ENCODE measurements at places on chromosomes 5 and 9.

DNA sequence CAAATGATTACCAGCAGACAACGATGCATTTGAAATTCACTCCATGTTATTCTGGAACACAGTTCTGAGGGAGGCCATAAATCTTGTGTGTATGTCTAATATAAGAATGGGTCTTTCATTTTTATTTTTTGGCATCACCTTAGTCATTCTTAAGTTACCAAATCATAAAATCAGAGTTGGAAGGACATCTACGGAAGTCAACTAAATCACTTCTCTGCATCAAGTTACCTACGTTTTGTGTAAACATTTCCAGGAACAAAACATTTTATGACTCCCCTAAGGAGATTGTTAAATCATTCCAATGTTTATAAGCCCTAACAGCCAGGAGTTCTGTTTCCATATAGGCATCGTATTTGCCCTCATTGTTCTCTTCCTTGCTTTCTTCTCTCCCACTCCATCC is 378.2 kb downstream of the FAM170A start:
- no peak for DNase-seq

GRCh38 chr9:87516222-87516925 is 18.7 kb downstream of the DAPK1 start:
- no peak for DNase-seq

DNA sequence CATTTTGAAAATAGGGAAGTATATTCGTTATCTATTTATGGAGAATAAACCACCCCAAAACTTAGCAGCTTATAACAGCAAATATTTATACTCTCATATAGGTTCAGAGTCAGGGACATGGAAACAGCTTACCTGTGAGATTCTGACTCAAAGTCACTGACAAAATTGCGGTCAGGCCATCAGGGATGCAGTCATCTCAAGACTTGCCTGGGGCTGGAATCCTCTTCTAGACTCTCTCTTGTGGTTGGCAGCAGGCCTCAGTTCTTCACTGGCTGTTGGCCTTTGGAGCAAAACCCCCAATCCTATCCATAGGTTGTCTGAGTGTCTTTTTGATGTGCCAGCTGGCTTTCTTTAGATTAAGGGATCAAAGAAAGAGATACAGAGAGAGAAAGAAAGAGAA is 275.6 kb downstream of the SEC61B start:
- DNase-seq = no peak

- DNase-seq = no peak
Observed at GRCh38 chr5:148725675-148726074, 71.3 kb upstream of the HTR4 start.

- DNase-seq = no peak
Observed at GRCh38 chr9:2418619-2419018, 203.0 kb upstream of the VLDLR start.

DNA sequence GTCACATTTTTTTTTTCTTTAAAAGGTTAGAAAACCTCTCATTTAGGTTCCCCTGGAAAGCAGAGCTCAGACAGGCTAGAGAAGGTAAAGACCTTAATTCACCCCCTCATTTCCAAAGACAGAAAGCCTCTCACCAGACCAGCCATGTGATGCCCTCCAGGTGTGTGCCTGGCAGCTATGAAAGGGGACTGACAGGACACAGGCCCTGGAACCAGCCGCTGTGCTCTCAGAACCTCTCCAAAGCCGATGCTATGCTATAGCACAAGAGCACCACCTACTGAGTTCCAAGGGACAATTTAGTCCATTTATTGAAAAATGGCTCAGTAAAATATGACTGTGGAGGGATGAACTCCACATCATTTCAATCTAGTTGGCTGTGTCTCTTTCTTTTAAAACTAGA is 48.8 kb downstream of the FANCC start:
- no peak for DNase-seq

DNA sequence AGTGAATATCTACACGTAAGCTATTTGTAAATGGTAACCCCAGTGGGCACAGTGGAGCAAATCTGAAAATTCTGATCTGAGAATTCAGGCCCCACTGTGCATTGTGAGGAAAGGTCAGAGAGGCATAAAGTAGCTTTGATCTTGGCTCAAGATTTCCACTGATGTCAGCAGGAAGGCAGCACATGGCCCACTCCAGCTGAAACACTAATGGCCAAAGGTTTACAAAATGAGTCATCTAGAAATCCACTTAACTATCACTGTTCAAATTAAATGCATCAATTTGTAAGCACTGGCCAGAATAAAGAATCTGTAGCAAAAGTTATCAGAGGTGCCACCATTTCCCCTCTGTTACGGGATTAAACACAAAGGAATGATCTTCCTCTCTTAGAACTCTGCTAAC is 191.6 kb downstream of the C9orf152 start:
- DNase-seq = no peak

GRCh38 chr9:95598236-95598635 is 81.5 kb upstream of the PTCH1 start:
- no peak for DNase-seq

DNA sequence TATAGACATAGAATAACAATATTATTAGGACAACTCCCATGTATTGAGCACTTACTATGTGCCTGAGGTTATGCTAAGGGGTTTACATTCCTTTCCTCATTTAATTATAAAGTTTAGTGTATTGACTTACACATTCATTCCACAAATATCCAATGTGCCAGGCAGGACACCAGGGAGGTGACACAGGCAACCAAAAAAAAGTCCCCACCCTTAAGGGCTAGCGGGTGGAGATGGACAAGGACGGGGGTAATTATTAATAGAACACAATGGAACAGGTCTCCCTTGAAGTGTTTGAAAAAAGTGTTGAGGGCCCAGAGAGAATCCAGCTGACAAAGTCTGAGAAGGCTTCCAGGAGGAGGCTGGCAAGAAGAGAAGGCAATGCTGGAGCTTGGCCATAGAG is 5.7 kb downstream of the TBC1D2 start:
- DNase-seq = no peak

DNA sequence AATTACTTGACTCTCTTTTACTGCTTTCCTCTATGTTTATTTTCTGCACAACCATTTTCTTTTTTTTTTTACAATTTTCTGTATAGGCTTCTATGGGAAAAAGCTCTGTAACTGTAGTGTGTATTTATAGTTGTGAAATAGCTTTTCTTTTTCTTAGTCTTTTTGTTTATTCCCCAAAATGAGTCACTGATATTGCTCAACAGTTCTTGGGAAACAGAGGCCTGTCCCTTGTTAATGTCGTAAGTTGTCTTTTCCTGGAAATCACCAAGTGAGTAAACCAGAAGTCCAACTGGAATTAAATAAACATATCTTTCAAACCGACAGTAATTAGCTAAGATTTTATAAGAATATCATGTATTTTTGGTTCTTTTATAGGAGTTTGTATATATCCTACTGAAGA is 325.1 kb upstream of the PRR16 start:
- no peak for DNase-seq

DNA sequence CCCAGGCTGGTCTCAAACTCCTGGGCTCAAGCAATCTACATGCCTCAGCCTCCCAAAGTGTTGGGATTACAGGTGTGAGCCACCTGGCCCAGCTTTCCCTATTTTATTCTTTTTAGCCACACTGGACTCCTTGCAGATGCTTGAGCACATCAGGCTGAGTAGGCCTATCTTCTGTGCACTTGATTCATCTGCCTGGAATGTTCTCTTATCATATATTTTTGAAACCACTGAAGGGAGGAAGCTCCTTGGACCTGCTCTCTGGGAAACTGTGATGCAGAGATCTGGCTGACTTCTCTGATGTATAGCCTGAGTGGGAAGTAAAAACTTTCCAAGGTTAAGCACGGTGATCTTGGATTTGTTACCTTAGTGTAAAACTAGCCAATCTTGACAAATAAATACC is 6.5 kb upstream of the MAT2B start:
- DNase-seq = no peak

GRCh38 chr5:78791501-78792100 is 143.0 kb upstream of the LHFPL2 start:
- DNase-seq = no peak

DNA sequence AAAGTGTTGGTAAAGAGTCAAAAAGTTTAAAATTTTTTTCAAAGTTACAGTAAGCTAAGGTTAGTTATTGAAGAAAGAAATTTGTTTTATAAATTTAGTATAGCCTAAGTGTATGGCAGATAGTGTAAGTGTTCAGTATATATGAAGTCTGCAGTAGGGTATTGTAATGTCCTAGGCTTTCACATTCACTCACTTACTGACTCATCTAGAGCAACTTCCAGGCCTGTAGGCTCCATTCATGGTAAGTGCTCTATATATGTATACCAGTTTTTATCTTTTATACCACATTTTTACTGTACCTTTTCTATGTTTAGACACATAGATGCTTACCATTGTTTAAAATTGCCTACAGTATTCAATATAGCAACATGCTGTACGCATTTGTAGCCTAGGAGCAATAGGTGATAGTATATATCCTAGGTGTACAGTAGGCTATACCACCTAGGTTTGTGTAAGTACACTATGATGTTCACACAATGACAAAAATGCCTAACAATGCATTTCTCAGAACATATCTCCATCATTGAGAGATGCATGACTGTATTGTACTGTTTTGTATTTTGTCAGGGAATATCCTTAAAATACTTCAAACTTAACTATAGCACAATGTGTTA is 38.5 kb downstream of the CYSTM1 start:
- DNase-seq = no peak

GRCh38 chr9:105639936-105640335 is 22.3 kb upstream of the TAL2 start:
- DNase-seq = no peak

DNA sequence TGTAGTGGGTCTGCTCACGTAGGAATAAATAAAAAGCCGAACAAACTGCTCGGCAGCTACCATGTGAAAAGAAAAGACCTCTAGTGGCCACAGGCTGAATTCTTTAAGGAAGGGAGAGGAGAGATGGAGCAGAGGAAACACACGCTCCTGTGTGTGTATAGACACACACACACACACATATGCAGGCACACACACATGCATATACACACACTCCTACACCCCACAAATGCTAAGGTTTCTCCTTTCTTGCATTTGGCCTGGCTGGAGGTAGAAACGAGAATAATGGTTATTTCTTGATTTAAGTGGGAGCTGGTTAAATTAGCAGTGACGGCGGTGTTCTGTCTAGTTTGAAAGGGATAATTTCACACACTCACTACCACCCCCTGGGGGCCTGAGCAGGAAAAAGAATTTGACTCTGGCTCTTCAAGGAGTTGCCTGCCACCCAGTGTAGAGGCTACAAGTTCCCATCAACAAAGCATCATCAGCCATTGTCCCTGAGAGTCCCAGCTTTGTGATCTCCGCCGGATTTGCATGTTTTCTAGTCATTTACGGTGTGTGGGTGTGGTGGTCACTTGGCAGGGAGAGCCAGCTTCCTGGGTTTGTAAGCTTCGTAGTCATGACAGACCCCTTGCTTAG is at the start of gene INSYN2B:
INSYN2B (minus strand) TSS at position 78 of the 636 bp plus-strand sequence. CDS start 96,597 bp downstream, outside the sequence.
- DNase-seq = no peak

DNA sequence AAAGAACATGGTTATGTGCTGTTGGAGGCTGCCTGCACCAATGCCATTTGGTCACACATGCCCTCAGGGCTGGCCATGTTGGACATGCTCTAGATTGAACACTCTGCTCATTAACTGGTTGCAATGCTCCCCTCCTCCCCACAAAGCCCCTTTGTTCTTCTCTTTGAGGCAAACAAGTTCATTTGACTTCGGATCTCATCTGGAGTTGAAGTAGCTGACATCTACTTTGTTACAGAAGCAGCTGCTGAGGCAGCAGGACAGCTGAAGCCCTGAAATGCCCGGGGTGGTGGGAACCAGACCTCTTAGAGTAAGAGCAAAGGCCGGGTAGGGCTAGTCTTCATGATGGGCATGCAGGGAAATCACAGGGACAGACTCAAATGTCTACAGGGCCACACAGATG is 123.5 kb downstream of the APBA1 start:
- DNase-seq = no peak

- DNase-seq = peak; percentile 48
Observed at GRCh38 chr5:141992349-141992963, 20.4 kb downstream of the GNPDA1 start.

DNA sequence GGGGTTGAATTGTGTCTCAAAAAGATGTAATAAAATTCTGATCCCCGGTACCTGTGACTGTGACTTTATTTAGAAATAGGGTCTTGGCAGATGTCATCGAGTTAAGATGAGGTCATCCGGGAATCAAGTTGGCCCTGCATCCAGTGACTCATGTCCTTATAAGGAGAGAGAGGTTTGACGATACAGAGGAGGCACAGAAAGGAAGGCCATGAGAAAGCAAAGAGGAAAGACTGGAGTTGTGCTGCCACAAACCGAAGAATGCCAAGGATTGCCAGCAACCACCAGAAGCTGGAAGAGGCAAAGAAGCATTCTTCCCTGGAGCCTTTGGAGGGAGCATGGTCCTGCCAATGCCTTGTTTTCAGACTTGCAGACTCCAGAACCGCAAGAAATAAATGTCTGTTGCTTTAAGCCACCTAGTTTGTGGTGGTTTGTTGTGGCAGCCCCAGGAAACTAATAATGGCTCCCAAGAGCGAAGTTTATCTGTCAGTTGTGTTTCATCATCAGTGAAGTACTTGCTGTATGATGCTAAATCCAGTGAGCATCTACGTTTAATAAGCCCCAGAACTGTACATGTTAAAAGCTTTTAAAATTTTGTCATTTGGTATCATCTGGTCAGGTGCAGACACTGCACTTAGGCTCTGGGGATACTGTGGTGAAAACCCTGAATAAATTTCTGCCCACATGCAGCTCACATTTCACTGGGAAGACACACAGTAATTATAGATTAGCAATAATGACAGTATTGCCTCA is 114.8 kb downstream of the TLE4 start:
- DNase-seq = no peak

DNA sequence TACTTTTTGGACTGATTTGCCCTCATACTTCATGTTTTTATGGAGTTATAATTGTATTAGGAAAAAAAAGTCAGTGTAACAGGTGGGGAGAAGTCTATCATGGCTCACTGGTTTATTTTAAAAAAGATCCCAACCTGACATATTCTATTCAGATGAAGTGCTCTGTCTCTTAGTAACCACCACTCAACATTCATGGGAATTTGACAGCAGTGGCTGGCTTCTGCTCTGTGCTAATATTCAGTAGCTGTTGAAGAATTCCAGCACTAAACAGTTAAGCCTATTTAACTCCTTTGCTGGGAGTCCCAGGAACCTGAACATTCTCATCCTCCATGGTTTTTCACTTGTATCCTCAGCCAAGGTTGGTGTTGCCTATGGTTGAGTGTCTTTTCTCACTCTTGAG is 23.1 kb downstream of the CMYA5 start:
- DNase-seq = no peak

- no peak for DNase-seq
Observed at GRCh38 chr5:170533383-170533782, 29.6 kb downstream of the KCNIP1 start.

DNA sequence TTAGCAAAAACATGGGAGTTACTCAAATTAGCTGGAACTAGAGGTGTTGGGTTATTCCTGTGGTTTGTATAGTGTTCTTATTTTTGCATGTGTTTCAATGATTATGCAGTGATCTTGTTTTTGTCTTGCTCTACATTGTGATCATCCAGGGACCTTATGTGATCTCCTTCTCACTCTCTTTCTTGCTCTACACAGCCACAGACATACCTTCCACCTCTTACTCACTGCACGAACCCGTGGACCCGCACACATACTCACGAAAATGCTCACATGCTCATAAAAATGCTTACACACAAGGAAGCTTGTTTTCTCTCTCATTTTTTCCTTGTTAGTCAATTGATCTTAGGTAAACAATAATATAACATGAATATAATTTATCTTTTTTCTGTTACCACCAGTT is 187.1 kb downstream of the KDM4C start:
- DNase-seq = no peak

Data from stimulated activated CD4-positive, alpha-beta T cell treated with anti-CD3 and anti-CD28 coated beads, Interleukin-1b, Interleukin-23, amount 100 ng/mL, for 1 hour (primary cell).